Activated CD4-positive, alpha-beta T cell treated with anti-CD3 and anti-CD28 coated beads, Interleukin-2, amount 10 ng/mL, durations not matched to agents 24 days and 14 days (primary cell): ENCODE measurements at places on chromosomes 2 and 18. TPM values are rescaled to one million over a fixed set of nuclear protein-coding genes. Genes with fewer than 3 reads are reported as not detected.

Gene RAB27B
- total RNA-seq: 0.33 and 0.45 TPM in 2 replicates

Gene RND3
- total RNA-seq: not detected in 2 replicates

Gene CXCR4
- total RNA-seq: 88.8 and 92.7 TPM in 2 replicates

Gene CAPN14
- total RNA-seq: 0.07 and 0.12 TPM in 2 replicates

Gene OTOS
- total RNA-seq: not detected in 2 replicates

Gene GLI2
- 0.09 and 0.14 TPM in 2 replicates for total RNA-seq

Gene TNFAIP6
- total RNA-seq: not detected in 2 replicates

Gene CNDP1
- total RNA-seq: not detected in 2 replicates

Gene ABCA12
- total RNA-seq: not detected in 2 replicates

Gene DHRS9
- 4.5 and 5.2 TPM in 2 replicates for total RNA-seq

Gene CCDC141
- total RNA-seq: 2.1 and 2.5 TPM in 2 replicates

Gene MC4R
- total RNA-seq: not detected in 2 replicates

Gene LOXHD1
- not detected in 2 replicates for total RNA-seq

Gene KYNU
- total RNA-seq: not detected in 2 replicates

Gene NCKAP5
- total RNA-seq: not detected in 2 replicates

Gene SLC8A1
- 3.4 and 5.0 TPM in 2 replicates for total RNA-seq

Gene TMEM131
- total RNA-seq: 41.7 and 44.1 TPM in 2 replicates

Gene CNRIP1
- not detected in 2 replicates for total RNA-seq

Gene SALL3
- not detected in 2 replicates for total RNA-seq

Gene IRS1
- 4.7 and 4.8 TPM in 2 replicates for total RNA-seq

Gene IKZF2
- total RNA-seq: 1.7 and 1.9 TPM in 2 replicates

Gene MTHFD2
- 418 and 439 TPM in 2 replicates for total RNA-seq

Gene CHRNG
- not detected in 2 replicates for total RNA-seq

Gene SNED1
- total RNA-seq: 1.3 and 1.9 TPM in 2 replicates

Gene RNF103
- 11.7 and 12.1 TPM in 2 replicates for total RNA-seq
